Ovary (tissue), 10 donors: ENCODE measurements at places on chromosomes 6 and 20. TPM values are rescaled to one million over a fixed set of nuclear protein-coding genes. Genes with fewer than 3 reads are reported as not detected.

DNA sequence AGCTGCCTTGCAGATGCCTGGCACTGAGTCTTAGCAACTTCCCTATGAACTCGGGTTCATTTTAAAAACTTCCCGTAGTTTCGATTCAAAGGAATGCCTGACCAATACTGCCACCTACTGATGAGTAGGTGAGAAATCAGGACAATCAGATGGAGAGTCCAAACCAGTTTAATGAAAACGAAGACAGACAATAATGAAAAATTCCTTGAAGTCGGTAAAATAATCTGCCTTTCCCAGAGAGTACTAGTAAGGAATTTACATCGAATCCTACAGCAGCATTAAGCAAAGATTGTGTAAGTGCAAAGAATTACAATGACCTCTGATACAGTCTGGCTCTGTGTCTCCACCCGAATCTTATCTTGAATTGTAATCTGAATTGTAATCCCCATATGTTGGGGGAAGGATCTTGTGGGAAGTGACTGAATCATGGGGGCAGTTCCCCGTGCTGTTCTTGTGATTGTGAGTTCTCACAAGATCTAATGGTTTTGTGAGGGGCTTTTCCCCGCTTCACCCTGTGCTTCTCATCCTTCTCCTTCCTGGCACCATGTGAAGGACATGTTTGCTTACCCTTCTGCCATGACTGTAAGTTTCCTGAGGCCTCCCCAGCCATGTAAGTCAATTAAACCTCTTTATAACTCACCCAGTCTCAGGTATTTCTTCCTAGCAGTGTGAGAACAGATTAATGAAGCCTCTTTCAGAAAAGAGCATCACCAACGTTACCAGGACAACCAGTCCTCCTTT is 134.4 kb downstream of the ARHGAP18 start:
- no peak for DNase-seq

- DNase-seq: no peak
Observed at GRCh38 chr6:25010902-25011625, 75.3 kb upstream of the RIPOR2 start.

GRCh38 chr20:22303523-22303922 is 280.8 kb downstream of the FOXA2 start:
- DNase-seq: no peak

The BMP6 gene
- total RNA-seq: 8.3 TPM

The CFAP206 gene
- 0.25 TPM for total RNA-seq
